ENCODE measurements at places on chromosomes 2 and 18.
A peak's percentile ranks its signal among the peaks of the same experiment; 100 is the strongest.

GRCh38 chr18:47251289-47252120, at the start of gene SKOR2:
TSS of gene SKOR2 (minus strand) at chr18:47251660. CDS start at chr18:47249183, 2,477 bp downstream.
- no peak for DNase-seq

- DNase-seq: no peak
Measured at GRCh38 chr2:171430516-171431410, 3.0 kb downstream of the METTL8 start.

- DNase-seq: no peak
Measured at GRCh38 chr2:184210329-184210728, 388.0 kb upstream of the ZNF804A start.

DNA sequence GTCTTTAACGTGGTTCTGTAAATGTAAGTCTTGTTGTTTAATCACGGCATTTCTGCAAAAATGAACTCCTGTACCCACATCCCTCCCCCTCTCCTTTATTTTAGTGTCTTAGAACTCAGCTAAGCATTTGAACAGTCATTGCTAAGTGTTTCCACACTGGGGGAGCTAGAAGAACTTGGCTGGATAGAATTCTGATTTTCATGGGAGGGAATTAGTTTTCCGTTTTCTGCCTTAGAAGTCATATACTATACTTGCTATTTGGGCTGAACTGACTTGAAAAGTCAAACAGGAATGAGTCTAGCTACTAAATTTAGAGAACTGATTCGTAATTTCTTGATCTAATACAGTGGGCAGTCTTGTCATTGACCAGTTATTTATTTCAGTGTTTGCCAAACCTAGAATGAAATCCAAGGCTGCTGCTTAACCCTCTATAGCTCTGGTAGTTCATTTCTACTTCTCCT, 61.1 kb downstream of the FMNL2 start:
- no peak for DNase-seq

- DNase-seq: no peak
Measured at GRCh38 chr18:52200406-52200805, 139.6 kb upstream of the DCC start.

GRCh38 chr2:17590342-17590911, 49.9 kb downstream of the VSNL1 start:
- no peak for DNase-seq

DNA sequence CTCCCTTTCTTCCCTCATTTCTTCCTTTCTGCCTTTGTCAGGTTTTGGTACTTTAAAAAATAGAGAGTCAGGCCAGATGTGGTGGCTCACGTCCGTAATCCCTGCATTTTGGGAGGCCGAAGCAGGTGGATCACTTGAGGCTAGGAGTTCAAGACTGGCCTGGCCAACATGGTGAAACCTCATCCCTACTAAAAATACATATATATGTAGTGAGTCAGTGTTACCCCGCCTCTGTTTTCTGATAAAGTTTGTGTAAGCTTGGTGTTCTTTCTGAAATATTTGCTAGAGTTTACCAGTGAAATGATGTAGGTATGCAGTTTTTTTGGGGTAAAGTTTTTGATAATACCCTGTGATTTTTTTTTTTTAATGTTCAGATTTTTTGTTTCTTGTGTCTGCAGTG, 58.8 kb downstream of the DGKD start:
- no peak for DNase-seq

DNA sequence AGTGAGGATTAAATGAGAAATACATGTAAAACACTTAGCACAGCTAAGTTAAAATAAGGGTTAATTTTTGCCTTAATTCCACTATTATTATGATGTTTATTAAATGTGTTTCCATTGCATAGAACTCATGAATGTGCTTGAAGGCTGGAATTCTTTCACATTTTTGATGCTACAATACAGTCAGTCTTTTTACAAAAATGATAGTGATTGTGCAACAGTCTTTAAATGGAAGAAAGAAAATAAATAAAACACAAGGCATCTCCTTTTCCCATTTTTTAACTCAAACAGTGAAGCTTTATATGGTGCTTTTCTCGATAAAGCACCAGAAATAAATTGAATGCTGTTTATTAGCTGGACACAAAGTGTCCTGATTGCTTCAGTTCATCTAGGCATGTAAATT, 123.9 kb downstream of the MAP2 start:
- no peak for DNase-seq

DNA sequence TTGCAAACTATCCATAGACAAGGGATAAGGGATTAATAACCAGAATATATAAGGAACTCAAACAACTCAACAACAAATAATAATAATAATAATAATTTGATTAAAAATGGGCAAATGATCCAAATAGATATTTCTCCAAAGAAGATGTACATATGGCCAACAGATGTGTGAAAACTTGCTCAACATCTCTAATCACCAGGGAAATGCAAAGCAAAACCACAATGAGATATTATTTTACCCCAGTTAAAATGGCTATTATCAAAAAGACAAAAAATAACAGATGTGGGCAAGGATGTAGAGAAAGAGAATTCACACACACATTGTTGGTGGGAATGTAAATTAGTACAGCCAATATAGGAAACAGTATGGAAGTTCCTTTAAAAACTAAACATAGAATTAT, 26.9 kb downstream of the DNAH7 start:
- no peak for DNase-seq

DNA sequence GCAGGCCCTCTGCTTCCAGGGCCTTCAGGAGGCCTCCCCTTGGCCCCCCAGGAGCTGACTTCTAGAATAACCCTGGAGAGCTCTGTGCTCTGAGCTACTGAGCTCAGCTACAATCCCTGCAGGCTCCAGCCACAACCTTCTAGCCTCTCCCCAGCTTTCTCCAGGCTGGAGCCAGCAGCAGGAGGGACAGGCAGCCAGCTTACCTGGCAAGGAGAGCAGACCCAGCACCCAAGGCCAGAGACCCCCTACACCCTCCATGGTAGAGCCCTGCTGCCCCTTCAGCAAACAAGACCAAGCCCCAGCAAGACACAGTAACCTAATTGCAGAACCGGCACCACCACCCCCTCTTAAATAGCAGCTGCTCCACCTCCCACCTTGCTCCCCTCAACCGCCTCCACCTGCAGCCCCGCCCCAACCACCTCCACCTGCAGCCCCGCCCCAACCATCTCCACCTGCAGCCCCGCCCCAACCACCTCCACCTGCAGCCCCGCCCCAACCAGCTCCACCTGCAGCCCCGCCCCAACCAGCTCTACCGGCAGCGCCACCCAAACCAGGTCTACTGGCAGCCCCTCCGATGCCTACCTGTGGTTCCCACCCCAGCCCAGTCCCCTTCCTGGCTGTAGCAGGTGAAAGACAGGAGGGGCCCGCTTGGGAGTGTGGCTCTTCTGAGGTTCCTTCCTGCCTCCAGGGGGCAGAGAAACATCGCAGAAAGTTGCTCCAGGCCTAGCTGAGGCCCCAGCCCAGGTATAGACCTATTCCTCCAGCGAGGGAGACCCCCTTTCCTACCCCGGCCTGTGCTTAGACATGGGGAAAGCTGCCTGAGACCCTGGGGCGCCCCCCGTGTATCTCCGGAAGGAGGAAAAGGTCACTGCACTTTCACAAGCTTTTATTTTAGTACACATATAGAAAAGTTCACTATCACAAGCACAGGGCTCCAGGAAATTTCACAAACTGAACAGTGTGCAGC, at the start of gene ASTL:
Gene ASTL, minus strand, starts transcription at position 324 of the 967 bp plus-strand sequence. Its CDS starts 66 bp downstream, at position 258.
- DNase-seq: peak; percentile 40

DNA sequence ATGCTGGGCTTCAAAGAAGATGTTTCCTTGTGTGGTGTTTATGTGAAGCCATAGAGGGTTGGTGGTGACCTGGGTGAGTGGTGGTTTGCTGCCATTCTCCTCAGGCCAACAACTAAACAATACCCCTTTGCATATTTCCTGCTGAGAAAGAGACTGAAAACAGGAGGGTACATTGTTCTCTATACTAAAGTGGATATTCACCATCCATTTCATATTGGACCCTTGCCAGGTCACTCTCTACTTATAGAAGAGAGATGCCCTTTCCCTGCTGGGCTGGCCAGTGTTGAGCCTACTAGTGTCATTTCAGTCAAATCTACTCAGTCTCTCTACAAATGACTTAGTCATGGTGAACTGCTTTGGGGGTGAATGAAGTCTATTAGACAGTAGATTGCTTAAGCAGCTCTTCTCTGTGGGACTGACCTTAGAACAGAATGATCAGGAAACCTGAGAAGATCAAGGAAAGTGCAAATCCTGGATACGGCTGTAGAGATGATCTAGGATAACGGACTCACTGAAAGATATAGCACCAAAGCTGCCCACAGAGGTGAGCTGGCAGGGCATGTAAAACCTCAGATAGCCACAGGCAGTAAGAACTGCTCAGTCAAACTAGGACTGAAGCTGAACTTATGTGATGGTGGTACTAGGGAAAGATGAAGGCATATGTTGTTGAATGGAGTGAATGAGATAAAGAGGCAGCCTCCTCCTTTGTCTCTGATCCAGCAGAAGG, 154.9 kb downstream of the MYO3B start:
- no peak for DNase-seq

DNA sequence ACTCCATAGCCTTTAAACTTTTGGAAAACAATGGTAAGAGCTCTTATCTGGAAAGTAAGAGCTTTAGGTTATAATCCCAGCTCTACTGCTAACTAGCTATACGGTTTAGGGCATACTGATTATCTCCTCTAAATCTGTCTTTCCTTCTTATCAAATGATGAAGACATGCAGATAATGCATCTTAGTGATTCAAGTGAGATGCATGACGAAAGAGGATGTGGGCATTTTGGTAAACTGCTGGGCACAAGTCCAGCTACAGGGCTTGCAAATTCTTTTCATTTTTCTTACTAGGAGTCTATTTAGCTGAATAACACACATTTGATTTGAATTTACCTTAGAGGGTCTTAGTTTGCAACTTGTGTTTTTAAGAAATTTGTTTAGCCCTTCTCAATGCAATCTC, 1604.8 kb upstream of the ZEB2 start:
- no peak for DNase-seq

GRCh38 chr2:215904101-215904500, 109.2 kb downstream of the MREG start:
- no peak for DNase-seq

- no peak for DNase-seq
Measured at GRCh38 chr2:142189501-142189900, 58.7 kb upstream of the LRP1B start.

GRCh38 chr2:74982577-74982976, 24.1 kb downstream of the POLE4 start:
- no peak for DNase-seq

DNA sequence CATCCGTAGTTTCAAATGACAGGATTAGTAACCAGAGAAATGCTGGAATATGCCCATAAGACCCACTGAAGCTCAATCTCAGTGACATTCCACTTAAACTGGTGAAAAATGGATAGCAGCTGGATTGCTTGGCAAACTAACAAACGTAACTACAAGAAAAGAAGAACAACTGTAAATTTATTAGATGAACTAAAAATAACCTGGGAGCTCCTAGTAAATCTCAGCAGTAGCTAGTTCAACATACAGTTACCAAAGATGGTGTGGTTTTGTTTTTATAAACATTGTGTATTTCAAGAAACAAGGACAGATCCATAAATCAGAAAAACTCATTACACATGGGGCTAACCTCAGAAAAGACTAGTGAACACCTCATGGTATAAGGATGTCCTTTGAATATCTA, 531.9 kb downstream of the XIRP2 start:
- DNase-seq: no peak

DNA sequence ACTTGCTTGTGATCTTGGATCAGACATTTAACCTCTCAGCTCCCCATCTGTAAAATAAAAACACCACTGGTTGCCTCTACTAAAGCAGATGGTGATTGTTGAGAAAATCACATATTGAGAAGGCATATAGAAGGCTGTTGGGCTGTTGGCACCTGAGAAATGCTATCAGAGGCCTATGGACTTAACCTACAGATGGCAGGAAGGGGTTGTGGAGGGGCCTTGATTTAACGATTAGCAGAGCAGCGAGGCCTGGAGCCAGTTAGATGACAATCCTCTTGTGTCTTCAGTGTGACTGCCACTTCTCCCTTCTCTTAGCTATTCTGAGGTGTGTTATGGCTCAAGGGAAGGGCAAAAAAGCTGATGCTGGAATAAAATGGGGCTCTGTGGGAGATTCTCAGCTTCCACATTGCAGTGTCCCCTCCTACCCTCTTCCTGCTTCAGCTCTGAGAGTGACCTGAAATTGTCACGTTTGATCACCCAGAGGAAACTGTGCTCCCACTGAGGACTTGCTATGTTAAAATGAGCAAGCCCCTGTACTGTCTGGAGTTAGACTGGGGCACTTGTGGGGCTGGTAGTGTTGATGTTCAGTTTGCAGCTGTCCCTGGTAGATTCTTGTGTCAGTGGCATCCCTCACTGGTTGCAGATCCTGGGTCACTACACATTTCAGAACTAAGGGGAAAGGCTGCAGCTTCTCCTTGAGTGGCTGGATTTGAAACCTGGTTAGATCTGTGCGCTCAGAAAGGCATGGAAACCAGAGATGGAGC, 31.5 kb downstream of the CXCR4 start:
- DNase-seq: no peak

Data from activated gamma-delta T cell treated with anti-CD3 and anti-CD28 coated beads, Interleukin-2, amount 50 U/mL, for 16 hours (primary cell).